ENCODE measurements at places on chromosomes 3 and 15. TPM values are rescaled to one million over a fixed set of nuclear protein-coding genes. Genes with fewer than 3 reads are reported as not detected.

Gene RTP3
- polyA plus RNA-seq, result not detected

DNA sequence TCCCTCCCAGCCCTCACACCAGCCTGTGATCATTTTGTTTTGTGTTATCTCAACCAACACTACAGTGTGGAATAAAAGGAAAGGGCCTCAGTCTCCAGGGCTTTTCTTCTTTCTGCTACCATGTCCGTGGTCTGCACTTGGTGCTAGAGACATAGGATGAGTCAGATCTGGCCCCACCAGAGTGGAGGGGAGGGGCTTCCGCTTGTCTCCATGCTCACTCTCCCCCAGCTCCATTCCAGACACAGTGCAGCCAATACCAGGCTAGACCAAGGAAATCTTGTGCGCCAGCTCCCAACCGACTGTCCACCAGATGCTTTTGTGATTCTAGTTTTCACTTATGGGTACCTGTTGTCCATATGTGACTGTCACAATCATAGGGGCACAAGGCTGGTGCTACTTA lies 51.9 kb upstream of the TMEM115 start:
- DNase-seq, result no peak

- no peak for DNase-seq
These were observed 4.5 kb upstream of the TLNRD1 start for GRCh38 chr15:80996247-80996646.

GRCh38 chr15:66039117-66039871 lies 170.0 kb downstream of the RAB11A start:
- no peak for DNase-seq
